Thymus (tissue), 14 donors: ENCODE measurements at places on chromosomes 7 and 10.

DNA sequence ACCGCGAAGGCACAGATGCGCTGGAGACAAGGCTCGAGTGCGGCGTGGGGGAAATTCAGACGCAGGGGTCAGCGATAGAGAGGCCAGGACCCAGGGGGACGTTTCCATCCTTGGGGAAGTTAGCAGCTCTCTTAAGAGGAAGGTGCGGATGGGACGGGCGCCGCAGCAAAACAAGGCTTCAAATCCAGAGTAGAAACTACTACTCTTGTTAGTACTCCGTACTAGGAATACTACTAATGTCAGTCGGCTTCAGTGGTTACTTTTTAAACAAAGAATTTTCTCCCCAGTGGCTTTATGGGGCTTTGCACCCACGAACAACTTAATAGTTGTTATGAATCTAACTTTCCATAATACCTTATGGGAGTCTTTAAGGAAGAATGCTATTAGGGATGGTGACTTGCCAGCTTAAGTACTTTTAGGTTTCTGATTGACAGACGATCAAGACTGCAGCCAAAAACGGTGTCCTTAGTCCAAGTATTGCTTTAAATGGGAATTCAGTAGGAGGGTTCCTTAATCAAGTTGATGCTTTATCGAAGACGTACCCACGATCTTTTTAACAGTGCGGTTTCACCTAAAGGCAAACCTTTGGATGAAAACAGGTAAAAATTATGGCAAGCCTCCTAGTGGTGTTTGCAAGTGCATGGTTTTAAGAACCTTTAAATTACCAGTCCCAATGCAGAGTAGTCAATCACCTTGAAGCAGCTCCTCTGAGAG lies 812 bp upstream of the IDE start:
- DNase-seq, result no peak

GRCh38 chr7:117350027-117350426 lies 27.2 kb upstream of the WNT2 start:
- no peak for DNase-seq

GRCh38 chr7:69787736-69788431 lies 189.6 kb downstream of the AUTS2 start:
- DNase-seq, result no peak

DNA sequence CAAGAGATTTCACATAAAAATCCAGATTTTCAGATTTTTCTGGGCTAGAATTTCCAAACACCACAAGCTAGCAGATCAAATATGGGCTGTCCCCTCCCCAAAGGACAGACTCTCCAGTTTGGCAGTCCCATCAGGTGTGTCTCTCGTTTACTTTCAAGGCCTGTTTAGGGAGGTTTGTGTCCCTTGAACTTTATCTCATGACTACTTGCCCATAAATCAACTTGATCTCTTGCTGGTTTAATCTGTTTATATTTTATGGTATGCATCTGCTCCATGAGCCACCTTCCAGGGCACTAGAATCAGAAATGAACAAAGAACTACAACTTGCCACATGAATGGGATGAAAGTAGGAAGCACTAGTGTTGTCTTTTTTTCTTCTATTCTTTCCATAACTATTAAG lies 5.2 kb downstream of the ZDHHC6 start:
- DNase-seq, result no peak

GRCh38 chr7:136105191-136105590 lies 128.0 kb upstream of the MTPN start:
- no peak for DNase-seq

DNA sequence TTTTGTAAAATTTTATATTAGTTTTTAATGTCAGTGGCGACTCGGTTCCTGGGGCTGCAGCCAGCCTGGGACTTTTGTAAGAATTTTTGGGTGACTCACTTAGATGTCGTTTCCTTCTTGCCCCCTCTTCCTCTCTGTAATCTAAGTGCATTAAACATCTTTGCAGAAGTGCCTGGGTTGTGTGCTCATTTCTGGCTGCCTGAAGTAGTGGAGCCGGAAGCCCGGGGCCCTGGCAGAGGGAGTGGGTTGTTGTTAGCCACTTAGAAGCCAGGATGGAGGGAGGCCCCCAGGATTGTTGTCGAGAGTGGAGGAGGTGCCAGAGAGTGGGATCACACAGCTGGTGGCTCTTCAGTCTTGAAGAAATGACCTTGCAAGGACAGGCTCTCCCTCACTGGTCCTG lies 11.0 kb upstream of the TRIM8 start:
- peak; percentile 48 for DNase-seq

- DNase-seq, result no peak
Measured at GRCh38 chr7:98168181-98168903, 42.9 kb upstream of the BHLHA15 start.

GRCh38 chr10:34764472-34764946 lies 50.6 kb downstream of the PARD3 start:
- peak; percentile 51 for DNase-seq

DNA sequence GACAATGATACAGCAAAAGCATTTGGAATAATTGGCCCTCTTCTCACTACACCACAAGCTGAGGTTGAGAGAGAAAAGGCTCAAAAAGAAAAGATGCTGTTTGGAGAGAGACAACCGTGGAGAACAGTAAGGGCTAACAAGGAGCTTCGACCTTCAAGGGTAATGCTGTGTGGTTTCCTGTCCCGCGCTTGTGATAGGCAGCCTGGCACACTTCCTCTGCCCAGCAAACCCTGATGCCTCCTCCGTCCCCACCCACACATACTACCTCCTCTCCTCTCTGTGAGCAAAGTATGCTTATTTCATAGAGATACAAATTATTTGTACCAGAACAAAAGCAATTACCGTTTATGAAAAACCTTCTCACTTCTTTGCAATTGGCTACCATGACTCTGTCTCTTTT lies 755.4 kb downstream of the KCNMA1 start:
- DNase-seq, result no peak

- DNase-seq, result no peak
Measured at GRCh38 chr10:19531324-19531723, 284.9 kb upstream of the PLXDC2 start.

DNA sequence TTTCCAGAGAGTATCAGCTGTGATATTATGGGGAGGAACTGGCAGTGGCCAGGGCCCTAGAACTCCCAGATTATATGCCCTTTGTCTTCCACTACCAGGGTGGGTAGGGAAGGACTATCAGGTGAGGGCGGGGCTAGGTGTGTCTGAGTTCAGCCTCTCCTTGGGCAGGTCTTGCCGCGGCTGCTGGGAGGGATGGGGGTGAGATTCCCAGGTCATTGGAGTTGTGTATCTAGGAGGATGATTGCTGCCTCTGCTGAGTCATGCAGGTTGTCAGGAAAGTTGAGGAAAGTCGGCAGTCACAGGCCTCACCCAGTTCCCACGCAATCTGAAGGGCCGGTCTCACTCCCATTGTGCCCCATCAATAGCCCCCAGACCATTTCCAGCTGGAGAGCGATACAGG lies 185.2 kb downstream of the DKK1 start:
- DNase-seq, result no peak

DNA sequence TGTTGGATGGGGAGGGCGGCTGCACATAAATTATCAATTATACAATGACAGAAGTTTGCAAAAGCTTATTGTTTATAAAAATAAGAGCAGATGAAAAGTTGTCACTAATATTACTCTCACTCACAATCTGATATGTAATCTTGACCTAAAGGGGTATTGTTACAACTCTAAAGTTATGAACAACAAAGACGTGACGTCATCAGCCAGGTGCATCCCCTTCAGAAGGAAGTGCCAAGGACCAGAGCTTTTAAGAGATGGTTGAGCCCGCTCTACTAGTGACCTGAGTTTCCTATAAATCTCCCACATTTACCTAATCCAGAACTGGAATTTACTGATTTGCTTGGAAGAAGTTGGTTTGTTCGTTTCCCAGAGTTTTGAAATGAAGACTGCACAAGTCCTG lies 247.7 kb upstream of the MGMT start:
- peak; percentile 2 for DNase-seq

GRCh38 chr7:4663239-4664018 lies 18.7 kb upstream of the FOXK1 start:
- DNase-seq, result no peak

DNA sequence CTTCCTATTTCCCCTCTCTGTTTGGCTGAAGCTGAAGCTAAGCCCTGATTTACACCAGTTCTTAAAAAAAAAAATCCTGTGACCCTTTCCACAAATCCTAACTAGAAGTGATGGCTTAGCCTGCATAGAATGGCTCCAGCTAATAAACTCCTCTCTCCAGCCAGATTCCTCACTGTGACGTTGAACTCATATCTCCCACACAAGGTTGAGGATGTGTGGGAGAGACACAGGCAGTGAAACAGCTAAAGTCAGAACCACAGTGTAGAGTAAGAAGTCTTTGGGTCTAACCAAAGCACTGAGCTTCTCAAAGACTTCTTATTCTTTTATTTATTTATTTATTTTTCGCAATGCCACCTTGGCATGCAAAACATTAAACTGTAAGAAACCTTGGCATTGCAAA lies 268.3 kb downstream of the SNX13 start:
- DNase-seq, result no peak

DNA sequence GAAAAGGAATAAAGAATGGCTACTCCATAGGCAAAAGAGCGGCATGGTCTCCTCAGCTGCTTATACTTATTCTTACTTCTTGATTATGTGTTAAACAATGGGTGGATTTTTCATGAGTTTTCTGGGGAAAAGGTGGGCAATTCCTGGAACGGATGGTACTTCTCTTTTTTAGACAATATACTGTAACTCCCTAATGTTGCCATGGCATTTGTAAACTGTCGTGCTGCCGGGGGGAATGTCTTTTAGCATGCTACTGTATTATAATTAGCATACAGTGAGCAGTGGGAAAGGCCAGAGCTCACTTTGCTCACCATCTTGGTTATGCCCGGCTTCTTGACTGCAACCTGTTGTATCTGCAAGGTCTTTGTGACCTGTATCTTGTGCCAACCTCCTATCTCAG lies 372.1 kb upstream of the AKR1E2 start:
- DNase-seq, result no peak

GRCh38 chr7:143250822-143251221 lies 12.4 kb upstream of the GSTK1 start:
- peak; percentile 46 for DNase-seq

DNA sequence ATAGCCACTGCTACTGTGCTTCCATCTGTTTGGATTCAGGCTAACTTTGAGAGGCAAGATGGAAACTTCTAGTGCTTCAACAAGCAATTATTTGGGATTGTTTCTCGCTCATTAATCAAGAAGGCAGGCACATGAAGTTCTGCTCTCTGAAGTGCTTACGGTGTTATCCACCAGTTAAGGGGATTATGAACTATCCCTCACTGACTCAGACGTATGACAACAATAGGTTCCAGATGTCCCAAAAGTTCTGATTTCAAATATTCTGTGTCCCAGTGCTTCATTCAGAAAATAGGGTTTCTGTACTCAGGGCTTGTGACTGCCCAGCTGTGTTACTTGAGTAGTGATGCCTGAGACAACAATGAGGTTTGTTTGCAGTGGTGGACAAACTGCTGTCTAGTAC lies 81.0 kb downstream of the HACD1 start:
- DNase-seq, result no peak

GRCh38 chr7:31478721-31479120 lies 35.2 kb upstream of the ITPRID1 start:
- no peak for DNase-seq

GRCh38 chr10:2759233-2759632 lies 308.1 kb upstream of the PFKP start:
- DNase-seq, result no peak

- DNase-seq, result no peak
Measured at GRCh38 chr7:70635633-70636032, 496.3 kb upstream of the GALNT17 start.

DNA sequence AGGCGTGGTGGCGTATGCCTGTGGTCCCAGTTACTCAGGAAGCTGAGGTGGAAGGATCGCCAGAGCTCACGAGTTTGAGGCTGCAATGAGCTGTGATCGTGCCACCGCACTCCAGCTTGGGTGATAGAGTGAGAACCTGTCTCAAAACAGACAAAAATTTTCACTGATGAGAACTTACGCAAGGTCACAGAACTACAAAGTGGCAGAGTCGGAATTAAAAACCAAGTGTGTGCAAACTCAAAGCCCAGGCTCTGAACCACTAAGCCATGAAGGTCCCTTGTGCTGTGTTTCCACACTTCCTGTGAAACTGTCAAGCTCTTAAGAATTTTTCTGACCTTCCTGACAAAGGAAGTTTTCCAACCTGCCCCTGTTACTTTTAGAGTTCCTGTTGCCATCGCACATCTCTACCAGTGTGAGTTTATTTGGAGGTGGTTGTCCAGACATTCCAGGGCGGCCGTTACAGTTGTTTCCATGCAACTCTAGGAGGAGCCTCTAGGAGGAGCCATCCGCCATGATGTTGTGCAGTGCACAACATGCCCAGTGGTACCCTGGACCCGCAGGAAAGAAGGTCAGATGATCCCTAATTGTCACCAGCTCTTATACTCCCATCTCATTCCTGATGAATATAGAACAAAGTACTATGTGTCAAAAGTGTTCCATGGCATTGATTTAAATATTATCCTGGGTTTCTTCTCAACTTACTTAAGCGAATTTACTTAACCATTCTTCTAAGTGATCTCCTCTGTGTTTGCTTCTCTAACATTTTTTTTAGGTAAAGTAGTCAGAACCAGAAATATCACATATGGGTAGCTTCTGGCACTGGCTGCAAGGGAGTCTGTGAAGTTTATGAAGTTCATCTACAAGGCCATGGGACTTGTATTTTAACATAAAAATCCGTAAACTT lies 49.0 kb upstream of the LYZL1 start:
- DNase-seq, result no peak

- DNase-seq, result no peak
Measured at GRCh38 chr10:11093771-11094736, 76.4 kb downstream of the CELF2 start.

GRCh38 chr7:26880852-26881251 lies 16.5 kb upstream of the SKAP2 start:
- no peak for DNase-seq

GRCh38 chr7:47371733-47372368 lies 210.1 kb downstream of the TNS3 start:
- no peak for DNase-seq

DNA sequence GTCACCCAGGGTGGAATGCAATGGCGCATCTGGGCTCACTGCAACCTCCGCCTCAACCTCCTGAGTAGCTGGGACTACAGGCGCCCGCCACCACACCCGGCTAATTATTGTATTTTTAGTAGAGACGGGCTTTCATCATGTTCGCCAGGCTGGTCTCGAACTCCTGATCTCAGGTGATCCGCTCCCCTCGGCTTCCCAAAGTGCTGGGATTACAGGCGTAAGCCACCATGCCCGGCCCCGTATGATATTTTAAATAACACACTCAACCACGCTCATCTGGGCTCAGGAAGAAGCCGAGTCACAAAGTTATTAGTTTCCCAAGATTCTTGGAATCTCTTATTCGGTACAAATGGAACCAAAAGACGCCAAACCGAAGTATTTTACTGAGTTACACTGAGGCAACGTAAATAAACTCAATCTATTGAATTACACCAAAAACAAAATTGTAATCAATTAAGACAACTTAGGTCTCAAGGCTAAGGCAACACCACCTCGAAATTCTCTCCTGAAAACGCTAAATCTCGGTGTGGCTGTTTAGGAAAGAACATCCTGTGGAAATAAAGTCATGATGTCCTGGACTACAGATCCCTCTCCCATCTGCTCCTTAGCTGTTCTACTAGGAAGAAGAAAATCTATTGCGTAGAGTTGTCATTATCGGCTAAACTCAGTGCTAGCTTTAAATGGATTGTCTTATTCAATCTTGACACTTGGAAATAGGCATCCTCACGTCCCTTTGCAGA lies 910 bp downstream of the ARHGAP19 start:
- DNase-seq, result no peak

GRCh38 chr7:148382596-148382995 lies 208.0 kb upstream of the C7orf33 start:
- DNase-seq, result no peak
